GM23338 (cell line): ENCODE measurements at places on chromosomes 5 and 9.
A peak's percentile ranks its signal among the peaks of the same experiment; 100 is the strongest.

DNA sequence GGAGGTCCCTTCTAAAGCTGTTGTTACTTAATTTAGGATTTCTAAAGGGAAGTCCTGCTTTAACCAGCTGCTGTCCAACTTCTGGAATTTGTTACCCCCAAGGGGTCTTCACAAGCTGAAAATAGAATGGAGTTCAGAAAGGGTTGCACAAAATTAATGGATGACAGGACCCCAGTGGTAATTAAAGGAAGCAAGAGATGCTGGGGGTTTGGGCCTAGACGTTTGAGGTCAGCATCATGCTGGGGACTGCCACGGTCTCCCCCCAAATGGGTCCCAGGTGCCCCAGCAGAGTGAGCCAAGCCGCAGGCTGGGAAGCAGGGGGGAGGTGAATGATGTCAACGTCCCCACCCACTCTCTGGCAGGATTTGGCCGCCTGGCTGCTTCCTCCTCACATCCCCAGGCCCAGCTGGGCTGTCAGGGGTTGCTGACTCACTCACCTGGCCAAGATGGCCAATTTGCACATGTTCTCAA lies 97.5 kb upstream of the ARAP3 start:
- DNase-seq = no peak

DNA sequence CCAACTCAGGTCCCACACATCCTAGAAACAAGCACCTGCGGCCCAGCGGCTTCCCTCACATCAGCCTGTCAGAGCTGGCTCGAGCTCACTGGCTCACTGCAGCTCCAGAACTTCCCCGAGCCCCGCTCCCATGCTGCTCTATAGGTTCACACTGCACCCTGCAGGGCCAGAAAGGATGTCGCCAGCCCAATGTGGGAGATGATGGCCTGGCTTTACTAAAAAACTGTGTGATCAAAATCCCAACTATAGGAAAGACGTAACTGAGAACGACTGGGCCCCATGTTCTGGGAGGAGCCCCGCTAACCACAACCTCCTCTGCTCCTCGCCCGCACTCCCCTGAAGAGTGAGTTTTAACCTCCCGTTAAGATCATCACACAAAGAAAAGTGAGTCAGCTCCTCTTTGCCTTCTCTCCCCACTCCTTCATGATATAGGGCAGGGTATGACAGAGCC lies 4.6 kb downstream of the SURF4 start:
- no peak for DNase-seq

- peak; percentile 81 for DNase-seq
These were observed 7.0 kb downstream of the ASS1 start for GRCh38 chr9:130451509-130452388.

DNA sequence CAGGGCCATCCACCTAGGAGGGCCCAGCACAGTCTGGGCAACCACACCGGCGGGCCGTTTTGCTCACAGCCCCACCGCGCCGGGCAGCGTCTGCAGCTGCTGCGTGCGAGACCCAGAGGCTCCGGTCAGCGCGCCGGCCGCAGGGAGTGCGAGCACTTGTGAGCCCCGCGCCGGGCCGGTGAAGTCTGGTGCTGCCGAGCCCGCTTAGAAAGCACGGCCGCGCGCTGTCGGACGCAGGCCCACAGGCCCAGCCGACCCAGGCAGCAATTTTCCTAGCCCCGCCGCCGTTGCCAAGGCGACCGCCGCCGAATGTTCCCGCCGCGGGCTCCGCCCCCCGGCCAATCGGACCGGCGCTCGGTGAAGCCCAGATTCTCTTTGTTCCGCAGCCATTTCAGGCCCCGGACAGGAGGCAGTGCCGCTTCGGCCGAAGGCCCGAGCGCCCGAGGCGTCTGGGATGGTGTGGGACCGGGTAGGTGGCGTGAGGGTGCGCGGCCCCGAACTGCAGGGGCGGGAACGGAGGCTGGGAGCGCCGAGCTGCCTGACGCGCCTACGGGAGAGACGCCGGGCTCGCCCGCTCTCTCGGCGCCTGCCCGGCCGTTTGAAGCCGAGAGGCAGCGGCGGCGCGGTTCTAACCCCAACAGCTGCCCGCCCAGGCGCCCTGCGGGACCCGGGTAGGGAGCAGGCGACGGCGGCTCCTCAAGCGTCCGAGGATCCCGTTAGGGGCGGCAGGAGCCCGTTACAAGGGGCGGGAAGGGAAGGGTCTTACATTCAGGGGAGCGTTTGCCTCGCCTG lies at the start of gene TNPO1:
Gene TNPO1, plus strand, starts transcription at position 378 of the 792 bp plus-strand sequence. Its CDS starts 77 bp downstream, at position 455.
- DNase-seq = peak; percentile 92

DNA sequence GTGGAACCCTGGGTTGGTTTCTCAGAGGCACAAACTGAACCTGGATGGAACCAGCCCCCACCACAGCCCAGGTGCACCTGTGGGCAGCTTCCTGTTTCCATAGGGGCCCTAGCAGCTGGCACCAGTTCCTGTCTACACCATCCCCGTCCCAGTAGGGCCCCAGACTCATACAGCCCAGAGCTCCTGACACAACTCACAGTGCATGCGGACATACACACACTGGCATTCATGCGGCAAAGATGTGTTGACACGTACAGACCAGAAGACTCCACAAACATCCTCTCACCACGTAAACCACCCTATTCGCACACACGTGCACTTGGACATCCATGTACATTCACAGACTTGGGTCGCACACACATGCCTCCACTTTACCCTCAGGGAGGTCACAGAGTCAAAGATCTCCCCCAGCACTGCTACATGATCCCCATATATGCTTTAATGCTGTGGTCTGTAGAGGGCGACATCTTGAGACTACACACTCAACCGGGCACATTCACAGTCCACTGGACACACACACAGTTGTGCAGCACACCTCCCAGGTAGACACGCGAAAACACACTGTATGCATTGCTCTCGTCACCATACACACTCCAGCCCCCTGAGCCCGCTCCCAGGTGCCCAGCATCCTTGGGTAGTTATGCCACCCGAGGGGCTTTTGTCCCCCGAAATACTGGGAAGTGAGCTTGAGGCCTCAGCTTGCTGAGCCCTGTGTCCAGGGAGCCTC lies 22.4 kb downstream of the CXXC5 start:
- no peak for DNase-seq

DNA sequence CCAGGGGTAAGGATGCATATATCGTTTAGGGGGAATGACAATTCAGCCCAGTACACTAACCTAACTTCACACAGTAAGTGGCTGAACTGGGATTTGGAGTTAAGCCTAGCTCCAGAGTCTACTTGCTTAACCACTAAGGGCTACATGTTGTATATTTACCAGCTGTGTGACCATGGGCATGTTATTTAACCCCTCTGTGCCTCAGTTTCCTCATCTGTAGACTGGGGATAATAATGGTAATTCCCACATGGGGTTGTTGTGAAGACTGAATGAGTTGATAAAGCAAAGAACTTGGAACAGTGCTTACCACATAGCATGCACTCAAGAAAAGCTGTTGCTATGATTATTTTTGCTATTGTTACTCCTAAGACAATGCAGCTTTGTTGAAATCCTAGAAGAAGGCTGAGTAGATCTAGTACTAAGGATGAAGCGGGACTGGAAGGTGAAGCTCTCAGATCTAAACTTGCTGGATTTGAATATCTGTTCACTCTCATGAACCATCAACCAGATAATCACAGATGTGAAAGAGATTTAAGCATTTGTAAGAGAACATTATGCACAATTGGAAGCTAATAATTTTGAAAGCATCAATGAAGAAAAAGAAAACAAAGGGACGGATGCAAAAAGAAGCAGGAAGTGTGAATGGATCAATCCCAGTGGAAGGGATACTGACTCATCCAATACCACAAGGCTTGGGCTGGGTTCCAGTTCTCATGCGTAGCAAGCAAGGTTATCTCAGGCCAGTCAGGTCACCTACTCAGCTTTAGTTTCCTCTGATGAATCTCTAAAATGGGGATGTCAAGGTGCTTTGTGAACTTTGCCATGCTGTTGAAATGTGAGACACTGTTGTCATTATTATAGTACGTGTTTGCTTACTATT lies 78.5 kb upstream of the TBC1D2 start:
- DNase-seq = no peak

DNA sequence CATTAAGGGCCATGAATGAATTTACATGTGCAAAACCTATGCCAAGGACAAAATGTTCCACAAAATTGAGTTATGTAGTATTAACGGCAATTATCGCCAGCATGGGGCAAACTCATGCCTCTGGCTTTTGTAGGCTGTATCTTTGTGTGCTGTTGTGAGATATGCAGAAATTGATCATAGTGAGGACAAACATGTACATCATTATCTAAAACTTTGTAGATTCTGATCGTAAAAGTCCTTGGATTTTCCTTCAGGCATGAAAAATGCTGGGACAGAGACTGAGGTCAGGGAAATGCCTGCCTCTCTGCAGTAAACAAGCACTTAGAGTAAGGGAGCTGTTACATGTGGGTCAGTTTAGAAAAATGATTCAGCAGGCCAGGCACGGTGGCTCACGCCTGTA lies 5.9 kb upstream of the TXNDC8 start:
- DNase-seq = no peak

DNA sequence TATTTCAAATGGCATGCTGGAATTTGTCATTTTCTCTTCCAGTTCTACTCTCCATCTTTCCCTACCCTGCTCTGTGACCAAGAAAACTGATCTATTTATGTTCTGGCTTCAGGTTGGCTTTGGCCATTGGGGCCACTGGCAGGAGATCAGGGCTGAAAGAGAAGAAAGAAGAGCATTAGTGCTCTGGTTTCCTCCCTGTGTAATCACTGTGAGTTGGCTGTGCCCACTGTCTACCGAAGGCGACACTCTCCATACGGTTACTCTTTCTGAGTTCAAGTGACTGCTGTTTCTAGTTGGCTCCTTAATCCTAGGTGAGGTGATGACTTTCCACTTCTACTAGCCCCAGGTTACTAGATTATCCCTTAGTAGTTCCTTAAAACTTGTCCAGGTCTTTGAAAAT lies 372.6 kb downstream of the PRELID2 start:
- no peak for DNase-seq

GRCh38 chr9:76521906-76522305 lies 62.9 kb downstream of the GCNT1 start:
- no peak for DNase-seq

DNA sequence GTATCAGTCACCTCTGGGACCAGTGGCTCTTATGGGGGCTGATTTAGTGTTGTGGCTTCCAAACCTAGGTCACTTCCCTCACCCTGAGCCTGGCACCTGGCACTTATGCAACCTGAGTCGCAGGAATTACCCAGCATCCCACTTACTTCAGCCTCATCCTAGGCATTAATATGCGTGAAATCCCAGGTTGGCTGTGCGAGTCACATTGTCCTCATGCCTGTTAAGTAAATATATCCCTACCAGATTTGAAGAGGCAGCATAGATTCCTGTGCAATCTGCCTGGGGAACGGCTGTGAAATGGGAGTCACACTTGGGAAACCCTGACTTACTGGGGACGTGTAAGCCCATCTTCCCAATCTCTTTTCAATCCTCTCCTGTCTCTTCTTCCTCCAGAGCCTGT lies 42.7 kb upstream of the AKNA start:
- no peak for DNase-seq

DNA sequence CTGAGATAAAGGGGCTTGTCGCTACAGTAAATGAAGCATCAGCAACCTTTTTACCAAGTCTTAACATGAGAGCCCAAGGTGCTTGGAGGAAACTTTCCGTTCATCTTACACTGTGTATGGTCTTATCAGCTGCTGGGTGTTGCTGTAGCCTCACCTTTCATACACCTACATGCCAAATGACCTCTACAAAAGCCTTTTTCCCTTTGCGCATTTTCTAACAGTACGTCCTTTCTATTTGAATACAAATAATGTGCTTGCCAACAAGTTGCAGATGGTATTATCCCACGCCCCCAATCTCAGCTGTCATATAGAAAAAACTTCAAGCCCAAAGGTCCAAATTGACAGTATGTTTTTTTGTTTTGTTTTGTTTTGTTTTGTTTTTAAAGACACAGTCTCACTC lies 96.9 kb downstream of the BNC2 start:
- no peak for DNase-seq

- DNase-seq = peak; percentile 84
These were observed 838.3 kb downstream of the TLE4 start for GRCh38 chr9:80410106-80410505.

GRCh38 chr5:91373600-91373999 lies 9.5 kb downstream of the ARRDC3 start:
- DNase-seq = no peak

DNA sequence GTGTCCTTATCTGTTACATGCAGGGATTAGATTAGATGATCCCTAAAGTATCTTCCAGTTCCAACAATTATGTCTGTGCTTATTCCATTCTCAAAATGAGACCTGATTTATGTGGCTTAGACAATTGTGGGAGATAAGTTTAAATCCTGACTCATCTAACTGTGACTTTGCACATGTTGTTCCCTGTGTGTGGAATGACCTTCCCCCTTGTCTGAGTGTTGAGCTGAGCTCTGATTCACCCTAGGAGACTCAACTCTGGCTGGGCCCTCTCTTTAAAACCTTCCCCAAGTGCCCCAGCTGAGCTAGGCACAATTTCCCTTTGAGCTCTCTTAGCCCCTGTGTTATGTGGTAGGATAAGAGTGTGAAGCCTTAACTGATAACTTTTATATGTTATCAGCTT lies 118.9 kb upstream of the ELL2 start:
- no peak for DNase-seq

GRCh38 chr5:143188692-143189091 lies 214.8 kb downstream of the NR3C1 start:
- DNase-seq = no peak

- DNase-seq = no peak
These were observed 337 bp upstream of the DMAC1 start for GRCh38 chr9:7799944-7800285.

- DNase-seq = peak; percentile 91
These were observed 85.2 kb downstream of the ARSB start for GRCh38 chr5:78899922-78900362.

DNA sequence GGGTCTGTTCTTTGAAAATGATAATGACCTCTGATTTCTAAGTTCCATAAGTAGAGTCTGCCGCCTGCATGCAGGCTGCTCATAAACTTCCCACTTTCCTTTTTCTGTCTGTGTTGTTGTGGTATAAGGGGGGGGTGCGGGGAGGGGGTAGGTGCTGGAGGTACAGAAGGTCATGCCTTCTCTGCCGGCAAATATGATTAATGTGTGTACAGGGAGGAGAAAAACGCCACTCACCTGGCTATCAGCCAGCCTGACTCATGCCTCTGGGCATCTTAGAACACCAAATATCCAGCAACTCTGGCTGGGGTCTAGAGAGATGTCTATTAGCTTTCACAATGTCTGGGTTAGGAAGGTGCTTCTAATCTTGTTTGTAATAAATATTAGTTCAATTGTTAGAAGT lies 128.3 kb downstream of the EFNA5 start:
- DNase-seq = no peak

DNA sequence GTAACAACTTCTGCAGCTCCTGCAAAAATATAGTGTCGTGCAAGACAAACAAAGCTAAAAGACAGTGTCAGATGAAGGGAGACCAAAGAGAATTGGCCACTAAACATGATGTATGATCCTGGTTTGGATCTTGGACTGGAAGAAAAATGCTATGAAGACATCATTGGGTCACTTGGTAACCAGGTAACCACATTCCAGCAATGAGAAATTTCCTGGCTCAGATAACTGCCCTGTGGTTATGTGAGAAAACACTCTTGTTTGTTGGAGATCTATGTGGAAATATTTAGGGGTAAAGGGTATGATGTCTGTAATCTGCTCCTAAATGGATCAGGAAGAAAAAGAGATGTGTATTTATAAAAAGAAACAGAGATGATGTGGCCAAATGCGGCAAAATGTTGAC lies 45.5 kb upstream of the ANKRD33B start:
- DNase-seq = no peak

- peak; percentile 77 for DNase-seq
These were observed 63.6 kb downstream of the RNF180 start for GRCh38 chr5:64229163-64229774.
